ENCODE measurements at places on chromosomes 1 and 21.

DNA sequence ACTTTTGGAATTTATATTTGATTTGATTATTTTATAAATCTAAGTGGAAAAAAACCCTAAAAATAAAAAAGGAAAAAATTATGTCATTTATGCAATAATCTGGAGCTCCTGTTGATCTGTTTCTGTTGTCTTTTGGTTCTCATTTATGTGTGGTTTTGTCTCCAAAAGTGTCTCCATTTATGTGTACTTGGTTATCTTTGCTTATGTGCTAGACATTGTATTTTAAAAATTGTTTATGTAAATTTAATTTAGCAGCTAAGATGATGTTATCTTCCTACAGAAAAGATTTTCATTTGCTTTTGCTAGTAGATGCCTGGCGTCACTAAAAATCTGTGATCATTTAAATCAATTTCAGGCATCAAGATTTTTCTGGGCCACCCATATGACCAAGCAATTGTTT lies 95.7 kb downstream of the OSBPL9 start:
- DNase-seq: no peak

- no peak for DNase-seq
These were observed 318.4 kb upstream of the RGS18 start for GRCh38 chr1:191839891-191840290.

GRCh38 chr1:43009274-43009673 lies 50.6 kb upstream of the SLC2A1 start:
- DNase-seq: no peak

GRCh38 chr1:246597340-246597739 lies 31.1 kb downstream of the CNST start:
- no peak for DNase-seq

- no peak for DNase-seq
These were observed 581.1 kb upstream of the PLXNA2 start for GRCh38 chr1:208825300-208825699.

- DNase-seq: no peak
These were observed 79.1 kb upstream of the GPR88 start for GRCh38 chr1:100458661-100459357.

- no peak for DNase-seq
These were observed 1045.1 kb downstream of the ADGRL2 start for GRCh38 chr1:82845866-82846265.

- no peak for DNase-seq
These were observed 15.6 kb upstream of the COL9A2 start for GRCh38 chr1:40332695-40333094.

- DNase-seq: no peak
These were observed 1044.0 kb upstream of the ADGRL4 start for GRCh38 chr1:80050523-80050922.

DNA sequence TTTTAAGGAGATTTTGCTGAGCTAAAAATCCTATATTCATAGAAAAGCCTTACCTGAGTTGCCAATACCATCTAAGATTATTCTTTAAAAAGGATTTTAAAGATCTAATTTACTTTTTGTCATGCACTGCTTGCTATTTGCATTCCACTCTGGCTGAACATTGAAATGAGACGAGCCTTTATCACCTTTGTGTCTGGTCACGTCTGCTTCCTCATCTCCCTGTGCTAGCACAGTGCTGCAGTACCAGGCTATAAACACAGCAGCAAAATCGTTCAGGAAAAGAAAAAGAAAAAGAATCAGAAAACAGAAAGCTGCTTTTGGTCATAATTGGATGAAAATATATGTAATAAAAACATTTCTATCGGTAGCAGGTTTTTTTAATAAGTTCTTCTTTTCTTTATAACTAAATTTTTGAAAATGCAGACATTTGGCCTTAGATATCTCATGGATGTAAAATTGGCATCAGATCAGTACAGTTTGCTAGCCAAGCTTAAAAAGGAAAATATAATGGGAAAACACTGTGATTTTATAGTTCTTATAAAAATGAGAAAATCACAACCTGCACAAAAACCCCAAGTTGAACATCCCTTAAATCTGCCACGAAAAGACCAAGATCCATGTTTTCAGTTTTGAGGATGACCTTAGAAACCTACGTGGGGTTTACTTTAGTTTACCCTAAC lies 735.7 kb upstream of the CXADR start:
- no peak for DNase-seq

DNA sequence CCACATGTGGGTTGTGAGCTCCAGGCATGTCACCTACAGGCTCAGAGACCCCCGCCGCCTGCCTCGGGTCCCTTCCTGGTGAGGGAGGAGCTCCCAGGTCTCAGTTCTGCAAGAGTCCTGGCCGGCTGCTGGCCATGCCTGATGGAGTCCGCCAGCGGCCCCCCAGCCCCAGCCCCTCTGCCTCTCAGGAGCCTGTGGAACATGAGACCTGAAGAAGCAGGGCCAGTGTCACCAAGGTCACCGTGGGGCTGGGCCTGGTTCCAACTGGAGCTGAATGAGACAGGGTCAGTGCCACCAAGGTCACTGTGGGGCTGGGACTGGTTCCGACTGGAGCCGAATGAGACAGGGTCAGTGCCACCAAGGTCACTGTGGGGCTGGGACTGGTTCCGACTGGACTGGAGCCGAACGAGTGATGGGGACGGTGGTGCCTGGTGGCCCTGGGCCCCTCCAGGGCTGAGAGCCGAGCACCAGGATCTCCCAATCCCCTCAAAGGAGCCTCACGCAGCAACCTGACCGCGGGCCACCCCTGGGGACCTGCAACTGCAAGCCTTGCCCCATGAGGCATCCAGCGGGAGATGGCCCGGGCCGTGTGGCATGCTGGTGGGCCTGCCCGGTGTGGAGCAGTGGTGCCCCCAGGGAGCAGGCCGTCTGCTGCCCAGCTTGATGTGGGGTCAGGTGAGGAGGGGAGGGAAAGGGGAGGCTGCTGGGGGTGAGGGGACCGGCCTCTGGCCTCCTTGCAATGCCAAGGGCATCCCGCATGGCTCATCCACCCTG lies 14.5 kb upstream of the PTTG1IP start:
- no peak for DNase-seq

- DNase-seq: no peak
These were observed 49.7 kb downstream of the NMNAT2 start for GRCh38 chr1:183368213-183369108.

- DNase-seq: no peak
These were observed 47.5 kb upstream of the CTPS1 start for GRCh38 chr1:40932006-40932405.

GRCh38 chr1:29420202-29420601 lies 183.9 kb downstream of the PTPRU start:
- DNase-seq: no peak

- peak; percentile 8 for DNase-seq
These were observed 34.8 kb downstream of the CRYAA start for GRCh38 chr21:43203591-43203990.

- no peak for DNase-seq
These were observed 172.0 kb downstream of the CDC7 start for GRCh38 chr1:91672601-91673161.

- no peak for DNase-seq
These were observed 27.3 kb downstream of the VANGL2 start for GRCh38 chr1:160427625-160428024.

DNA sequence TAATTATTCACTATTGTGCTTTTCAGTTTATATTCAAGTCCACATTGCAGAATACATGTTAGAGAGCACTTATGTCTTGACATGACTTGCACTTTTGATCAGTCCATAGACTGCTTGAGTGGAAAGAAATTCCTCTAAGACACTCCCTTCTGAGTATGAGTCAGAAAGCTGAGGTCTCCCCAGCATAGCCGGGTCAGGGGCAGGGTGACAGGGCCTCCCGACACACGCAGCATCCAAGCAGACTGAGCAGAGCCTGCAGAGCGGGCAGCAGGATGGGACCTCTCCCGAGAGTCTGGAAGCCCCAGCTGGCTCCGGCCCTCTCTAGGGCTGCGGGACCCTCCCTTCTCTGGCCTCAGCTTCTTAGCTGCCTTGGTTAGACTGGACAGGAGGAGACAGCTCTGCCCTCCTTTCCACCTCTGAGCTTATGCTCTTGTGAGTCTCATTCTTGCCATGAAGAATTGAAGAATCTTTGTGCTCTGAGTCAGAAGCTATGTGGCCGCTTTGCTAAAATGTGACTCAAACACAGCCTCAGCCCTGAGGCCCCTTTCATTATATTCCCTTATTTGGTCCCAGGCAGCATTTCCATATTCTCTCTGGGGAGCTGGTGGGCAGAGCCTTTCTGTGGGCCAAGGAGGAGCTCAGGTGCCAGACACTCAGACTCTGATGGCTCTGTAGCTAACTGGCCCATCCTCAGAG lies 11.2 kb upstream of the CAPN2 start:
- no peak for DNase-seq

DNA sequence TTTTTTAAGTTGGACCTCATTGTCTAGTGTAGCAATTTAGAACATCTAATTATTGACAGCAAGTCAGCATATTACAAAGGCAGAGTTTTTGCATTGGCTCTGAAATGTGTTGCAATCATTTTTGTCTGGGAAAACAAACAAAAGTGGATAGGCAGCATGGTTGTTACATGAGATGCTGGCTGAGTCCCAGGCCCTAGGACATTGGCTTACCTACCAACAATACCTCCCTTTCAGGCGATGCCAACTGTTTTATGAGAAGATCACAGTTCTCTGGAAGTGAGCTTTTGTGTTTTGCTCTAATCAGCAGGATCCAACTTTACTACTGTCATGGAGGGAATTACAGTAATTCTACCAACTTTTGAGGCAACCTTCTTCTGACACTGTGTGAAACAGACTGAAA lies 71.5 kb upstream of the CXADR start:
- DNase-seq: no peak

DNA sequence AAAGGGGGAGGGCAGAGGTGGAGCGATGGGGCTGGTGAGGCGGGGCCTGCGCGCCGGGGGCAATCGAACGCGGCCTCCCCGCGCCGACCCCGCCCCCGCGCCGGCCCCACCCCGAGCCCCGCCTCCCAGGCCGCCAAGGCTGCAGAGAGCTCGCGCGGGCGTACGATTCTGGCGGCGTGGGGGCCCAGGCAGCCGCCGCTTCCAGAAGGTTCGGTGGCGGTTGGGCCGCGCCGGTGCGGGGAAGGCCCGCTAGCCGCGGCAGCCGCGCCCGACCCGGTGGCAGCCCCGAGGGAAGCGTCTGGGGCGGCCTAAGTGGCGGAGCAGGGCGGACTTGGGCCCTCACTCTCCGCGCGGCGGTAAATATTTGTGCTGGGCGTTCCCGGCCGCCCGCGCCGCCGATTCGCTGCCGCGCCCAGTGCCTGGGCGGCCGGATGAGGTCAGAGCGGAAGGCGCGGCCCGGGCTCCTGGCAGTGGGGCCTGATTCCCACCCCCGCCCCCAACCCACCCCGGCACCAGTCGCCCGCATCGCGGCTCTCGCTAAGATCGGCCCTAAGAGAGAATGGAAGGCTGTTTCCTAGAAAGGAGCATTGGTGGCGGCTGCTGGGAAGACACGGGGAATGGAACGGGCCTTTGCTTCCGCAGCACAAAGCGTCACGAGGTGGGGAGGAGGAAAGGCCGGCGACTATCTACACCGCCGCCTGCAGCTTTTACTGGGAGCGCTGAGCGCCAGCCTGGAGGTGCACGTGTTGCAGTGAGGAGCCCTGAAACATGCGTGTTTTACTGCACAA lies at the start of gene ACOT7:
Gene ACOT7 (minus strand): TSS at position 368 of the 788 bp plus-strand sequence. CDS start 368 bp downstream, outside the sequence.
- peak; percentile 83 for DNase-seq

DNA sequence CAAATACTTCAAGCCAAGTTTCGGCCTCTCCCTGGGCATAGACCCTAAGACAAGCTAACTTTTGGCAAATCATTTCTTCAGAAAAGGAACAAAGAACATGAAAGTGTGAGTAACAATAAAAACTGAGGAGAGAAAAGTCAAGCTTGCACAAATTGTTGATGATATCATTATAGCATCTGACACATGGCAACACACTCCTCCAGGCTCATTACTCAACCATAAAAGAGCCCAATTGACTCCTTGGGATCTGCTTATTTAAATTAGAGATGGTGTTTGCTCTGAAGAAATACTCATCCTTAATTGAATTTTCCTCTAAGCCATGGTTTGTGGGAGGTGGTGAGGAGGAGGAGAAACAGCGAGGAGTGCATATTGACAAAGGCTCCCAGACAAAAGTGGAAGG lies 54.5 kb downstream of the TNFSF4 start:
- DNase-seq: no peak

GRCh38 chr1:119636491-119637089 lies 11.5 kb downstream of the ZNF697 start:
- no peak for DNase-seq

- no peak for DNase-seq
These were observed 1.4 kb downstream of the PTBP2 start for GRCh38 chr1:96722958-96723357.

DNA sequence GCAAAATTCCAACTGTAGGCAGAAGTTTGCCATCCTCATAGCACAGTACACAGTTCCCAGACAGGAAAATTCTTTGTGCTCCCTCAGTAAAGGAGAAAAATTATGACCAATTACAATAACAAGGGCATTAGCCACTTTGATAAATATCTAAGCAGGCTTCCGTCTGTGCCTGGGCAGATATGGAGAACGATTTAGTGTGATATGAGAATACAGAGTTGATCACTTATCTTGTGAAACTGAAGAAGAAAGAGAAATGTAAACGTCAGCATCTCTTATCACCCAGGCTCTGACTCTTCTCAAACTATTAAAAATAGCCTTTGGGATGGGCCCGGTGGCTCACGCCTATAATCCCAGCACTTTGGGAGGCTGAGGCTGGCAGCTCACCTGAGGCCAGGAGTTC lies 54.5 kb upstream of the TIAM1 start:
- DNase-seq: no peak

DNA sequence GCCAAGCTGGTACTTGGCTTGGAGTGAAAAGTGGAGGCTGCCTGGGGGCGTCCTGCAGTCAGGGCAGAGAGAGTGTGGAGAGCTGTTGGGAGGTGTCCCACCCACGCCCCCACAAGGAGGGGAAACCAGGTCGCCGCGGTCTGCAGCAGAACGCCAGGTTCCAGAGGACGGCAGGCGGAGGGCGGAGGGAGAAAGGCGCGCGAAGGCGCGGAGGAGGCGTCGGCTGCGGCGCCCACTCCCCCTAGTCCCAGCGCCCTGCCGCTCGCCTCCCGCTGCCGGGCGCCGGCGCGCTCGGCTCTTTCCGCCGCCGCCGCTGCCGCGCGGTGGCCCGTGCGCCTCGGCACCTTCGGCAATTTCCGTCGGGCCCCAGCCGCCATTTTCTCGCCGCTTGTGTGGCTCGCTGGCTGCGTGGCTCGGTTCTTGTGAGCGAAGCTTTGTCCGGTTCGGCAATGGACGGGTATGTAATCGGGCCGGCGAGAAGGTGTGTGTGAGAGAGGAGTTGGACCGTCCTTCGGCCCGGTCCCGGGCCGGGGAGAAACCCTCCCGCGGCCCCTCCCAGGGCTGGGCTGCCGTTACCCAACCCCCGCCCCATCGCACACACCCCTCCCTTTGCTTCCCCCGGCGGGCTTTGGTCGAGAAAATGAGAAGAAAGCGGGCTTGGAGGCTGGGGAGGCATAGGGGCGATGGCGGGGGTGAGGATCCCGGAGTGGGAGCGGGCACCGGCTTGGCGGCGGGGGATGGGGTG lies at the start of gene PTBP2:
Gene PTBP2 (plus strand): TSS at position 369 of the 745 bp plus-strand sequence. CDS start 81 bp downstream, at position 450.
- peak; percentile 88 for DNase-seq

DNA sequence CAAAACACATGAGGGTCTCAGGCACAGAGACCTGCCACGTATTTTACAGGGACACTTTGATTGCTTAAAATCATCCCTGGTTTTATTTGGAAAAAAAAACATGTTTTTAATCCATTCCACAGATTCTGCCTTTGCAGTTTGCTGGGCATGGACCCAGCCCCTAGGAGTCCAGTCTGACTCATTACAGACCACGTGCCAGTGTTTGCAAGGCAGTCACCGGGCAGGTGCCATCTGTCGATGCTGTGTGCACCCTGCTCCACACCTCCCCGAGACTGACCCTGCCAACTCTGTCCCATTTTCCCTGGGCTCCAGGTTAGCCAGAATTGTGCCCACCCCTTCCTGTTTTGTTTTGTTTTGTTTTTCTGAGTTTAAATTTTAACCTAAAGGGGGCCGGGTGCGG lies 148.4 kb upstream of the TMEM51 start:
- DNase-seq: no peak

- no peak for DNase-seq
These were observed 50.7 kb downstream of the DHRS3 start for GRCh38 chr1:12567288-12567819.

All from memory B cell (primary cell).